Urinary bladder (tissue), 4 donors: ENCODE measurements at places on chromosomes 3 and 15. TPM values are rescaled to one million over a fixed set of nuclear protein-coding genes. Genes with fewer than 3 reads are reported as not detected.

The SST gene
- total RNA-seq: 2.3 TPM

- DNase-seq: no peak
These were observed 39.5 kb downstream of the GOLGA6L10 start for GRCh38 chr15:82309802-82310201.

DNA sequence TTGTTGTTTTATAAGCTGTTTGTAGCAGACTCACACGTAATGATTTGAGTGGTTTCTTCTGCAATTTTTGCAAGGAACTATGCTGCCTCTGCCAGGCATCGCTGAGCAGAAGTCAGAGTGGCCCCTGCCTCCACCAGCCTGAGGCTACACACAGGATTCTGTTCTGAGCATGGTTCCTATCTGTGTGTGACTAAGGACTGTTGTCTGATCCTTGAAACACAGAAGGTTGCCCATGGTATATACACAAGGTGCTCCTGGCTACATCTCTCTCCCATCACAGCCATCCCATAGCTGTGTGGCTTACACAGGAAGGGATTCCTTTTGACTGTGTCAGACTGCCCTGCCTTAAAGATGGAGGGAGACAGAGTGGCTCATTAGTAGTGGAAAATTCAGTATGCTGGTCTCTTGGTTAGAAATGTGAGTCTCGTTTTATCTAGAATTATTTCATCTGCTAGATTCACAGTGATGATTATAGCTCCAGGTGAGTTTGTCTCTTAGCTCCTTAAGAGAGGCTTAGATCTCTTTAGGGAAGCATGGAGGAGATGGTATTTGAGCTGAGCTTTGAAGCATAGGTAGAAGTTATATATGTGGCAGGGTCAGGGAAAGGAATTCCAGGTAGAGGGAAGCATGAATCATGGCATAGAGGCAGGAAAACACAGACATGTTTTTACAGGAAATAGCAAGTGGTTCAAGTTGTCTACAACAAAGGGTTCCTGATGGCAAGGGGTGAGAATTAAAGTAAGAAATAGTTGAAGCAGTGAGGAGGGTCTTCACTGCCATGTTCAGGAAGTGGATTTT is 37.5 kb downstream of the SNAPC5 start:
- DNase-seq: no peak

DNA sequence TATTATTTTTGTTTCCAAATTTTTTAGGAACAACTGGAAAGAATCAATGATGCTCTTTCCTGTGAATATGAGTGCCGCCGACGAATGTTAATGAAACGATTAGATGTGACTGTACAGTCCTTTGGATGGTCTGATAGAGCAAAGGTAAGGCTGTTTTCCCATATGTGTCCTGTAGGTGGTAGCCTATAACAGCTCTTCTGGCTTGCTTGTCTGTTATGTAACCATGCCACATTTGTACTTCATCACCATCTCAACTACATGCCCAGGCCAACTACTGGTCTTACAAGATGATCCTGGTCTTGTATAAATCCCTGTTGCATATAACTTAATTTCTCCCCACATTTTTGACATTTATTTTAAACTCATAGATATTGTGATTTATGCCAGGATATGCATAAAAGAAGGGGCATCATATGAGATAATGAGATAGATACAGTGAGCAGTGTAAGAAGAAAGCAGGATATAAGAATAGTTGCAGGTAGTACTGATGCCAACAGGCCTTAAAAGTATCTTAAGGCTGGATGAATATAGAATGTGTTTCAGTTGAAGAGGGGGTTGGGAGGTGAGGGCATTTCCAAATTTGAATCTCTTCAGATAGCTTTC is 20.3 kb downstream of the FAM98B start:
- DNase-seq: no peak

DNA sequence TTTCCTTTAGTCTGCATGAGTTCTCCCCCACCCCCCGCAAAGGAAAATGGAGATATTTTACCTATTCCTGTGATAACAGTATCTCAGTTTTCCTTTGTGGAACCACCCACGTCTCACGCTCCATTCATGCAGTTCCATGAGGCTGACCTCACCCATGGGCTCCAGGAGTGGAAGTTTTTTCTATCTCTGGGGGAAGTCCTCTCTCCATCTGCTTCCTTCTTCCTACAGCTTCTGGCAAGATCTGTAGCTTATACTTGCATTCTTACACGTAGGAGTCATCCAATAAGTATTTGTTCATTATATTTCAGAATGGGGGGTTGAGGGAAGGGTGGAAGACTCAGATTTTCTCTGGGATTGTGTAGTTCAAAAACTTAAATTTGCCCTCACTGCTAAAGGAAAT is 5.8 kb upstream of the GLCE start:
- no peak for DNase-seq

The HHLA2 gene
- not detected for total RNA-seq
